ENCODE measurements at places on chromosomes 12 and 14.

GRCh38 chr14:65179918-65180724 lies 77.8 kb upstream of the MAX start:
- no peak for DNase-seq

GRCh38 chr12:5348057-5348456 lies 83.9 kb upstream of the NTF3 start:
- no peak for DNase-seq

DNA sequence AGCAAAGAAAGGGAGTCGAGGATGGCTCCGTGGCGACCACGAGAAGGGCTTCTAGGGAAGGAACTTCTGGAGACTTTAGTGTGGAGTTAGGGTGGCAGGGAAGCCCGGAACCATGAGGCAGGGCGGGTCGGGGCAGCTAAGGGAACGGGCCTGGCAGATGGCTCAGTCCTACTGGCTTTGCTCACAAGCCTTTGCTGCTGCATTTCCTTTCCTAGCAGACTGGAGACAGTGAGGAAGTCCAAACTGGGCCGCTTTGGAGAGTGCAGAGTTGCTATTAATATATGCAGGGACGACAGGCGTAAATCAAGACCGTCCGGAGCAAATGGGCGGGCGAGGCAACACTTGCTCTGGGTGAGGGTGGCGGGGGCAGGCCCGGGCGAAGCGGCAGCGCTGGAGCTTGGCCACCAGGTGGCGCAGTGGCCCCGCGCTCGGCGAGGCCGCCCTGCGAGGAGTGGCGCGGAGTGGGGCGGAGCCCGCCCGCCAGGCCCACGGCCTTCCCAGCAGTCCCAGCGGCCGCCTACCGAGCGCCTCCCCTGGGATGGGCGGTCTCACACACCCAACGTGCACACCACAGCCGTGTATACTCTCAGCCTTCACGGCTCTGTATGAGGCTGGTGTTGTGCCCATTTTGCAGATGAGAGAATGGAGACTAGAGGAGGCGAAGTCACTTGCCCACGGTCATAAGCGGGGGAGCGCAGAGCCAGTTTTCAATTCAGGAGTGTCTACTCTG lies 24.4 kb upstream of the LRTM2 start:
- DNase-seq, result peak; percentile 92

- DNase-seq, result peak; percentile 76
These were observed 87.4 kb downstream of the B4GALNT3 start for GRCh38 chr12:546920-547845.

- DNase-seq, result no peak
These were observed 19.1 kb downstream of the DAAM1 start for GRCh38 chr14:59207506-59207933.

GRCh38 chr12:69383074-69383473 lies 23.5 kb downstream of the YEATS4 start:
- DNase-seq, result no peak

- no peak for DNase-seq
These were observed 15.1 kb upstream of the DUSP16 start for GRCh38 chr12:12577786-12578185.

Measured in left hindlimb (tissue), 1 donor.